NCI-H1048 (cell line): ENCODE measurements at places on chromosomes 16 and 17.
A peak's percentile ranks its signal among the peaks of the same experiment; 100 is the strongest.

GRCh38 chr16:81067166-81067565, 9.9 kb downstream of the C16orf46 start:
- DNase-seq = no peak

GRCh38 chr16:75624921-75625334, 1.8 kb upstream of the ADAT1 start:
- DNase-seq = no peak

GRCh38 chr17:17256316-17256715, 19.3 kb upstream of the FLCN start:
- DNase-seq = no peak

DNA sequence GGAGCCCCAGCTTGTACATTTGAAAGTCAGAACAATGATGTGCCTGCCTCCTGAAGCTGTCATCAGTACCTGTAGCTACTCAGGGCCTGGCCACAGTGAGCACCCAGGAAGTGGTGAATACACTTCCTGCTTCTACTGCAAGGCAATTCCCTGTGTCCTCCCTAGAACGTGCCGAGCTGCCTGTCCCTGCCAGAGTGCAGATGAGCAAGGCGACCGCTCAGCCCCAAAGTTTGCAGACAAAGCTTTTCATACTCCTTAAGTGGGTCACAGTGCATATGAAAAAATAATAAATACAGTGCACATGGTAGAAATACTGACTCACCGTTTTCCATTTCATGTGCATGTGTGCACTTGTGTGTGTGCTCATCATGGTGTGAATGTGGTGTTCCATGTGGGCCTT, 77.3 kb downstream of the MPRIP start:
- no peak for DNase-seq

- no peak for DNase-seq
Measured at GRCh38 chr17:2067608-2068024, 12.7 kb downstream of the HIC1 start.

DNA sequence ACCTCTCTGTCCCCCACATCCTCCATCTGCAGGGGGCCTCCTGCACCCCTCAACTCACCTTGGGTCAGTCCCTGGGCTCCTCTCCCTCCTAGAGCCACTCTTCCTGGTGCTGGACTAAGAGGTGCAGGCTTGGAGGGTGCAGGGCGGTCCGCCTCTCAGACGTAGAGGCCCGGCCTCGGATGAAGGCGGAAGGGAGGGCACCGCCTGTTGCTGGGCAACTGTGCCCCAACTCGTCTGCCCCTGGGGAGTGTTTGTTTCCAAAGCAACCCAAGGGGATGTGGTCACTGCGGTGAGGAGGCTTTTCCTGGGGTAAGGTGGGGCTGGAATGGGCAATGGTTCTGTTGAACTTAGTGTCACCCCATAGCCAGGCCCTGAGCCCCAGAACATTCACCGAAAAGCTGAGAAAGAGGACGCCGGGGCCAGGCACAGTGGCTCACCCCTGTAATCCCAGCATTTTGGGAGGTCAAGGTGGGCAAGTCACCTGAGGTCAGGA, at the start of gene C16orf54:
Gene C16orf54 (minus strand): TSS at position 138 of the 493 bp plus-strand sequence. CDS start 1,039 bp downstream, outside the sequence.
- no peak for DNase-seq

DNA sequence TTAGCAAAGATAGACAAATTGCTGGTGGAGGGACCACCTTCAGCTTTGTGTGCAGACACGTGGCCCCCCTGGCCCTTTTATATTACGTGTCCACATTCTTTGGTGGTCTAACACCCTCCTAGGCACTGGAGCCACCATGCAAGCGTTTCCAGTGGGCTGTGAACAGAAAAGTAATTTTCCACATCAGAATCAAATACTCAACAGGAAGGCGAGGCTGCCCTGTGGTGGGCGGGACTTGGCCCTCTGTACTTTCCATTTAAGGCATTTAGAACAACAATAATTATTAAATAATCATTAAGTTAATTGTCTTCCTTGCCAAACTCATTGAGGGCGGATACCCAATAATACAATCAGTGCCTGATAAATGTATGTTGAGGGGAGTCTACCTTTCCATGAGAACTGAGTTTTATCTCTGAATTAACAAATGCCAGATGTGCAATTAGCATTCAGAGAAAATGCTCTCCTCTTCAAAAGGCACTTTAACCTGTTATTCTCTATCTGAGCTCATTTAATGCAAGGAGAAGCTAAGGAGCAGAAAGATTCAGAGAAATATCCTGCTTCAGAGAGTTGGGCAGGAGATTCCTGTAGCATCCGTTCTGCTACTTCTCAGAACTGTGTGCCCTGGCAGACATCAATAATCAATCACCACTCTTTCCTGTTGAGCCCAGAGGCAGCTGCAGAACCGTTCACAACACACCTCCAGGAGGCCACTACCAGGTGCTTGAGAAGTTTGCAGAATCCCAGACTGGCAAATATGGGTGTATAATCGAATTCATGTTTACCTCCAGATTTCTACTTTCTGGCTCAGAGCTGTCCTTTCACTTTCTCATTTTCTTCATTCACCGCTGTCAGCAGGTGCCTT, 109.4 kb downstream of the CMIP start:
- no peak for DNase-seq

DNA sequence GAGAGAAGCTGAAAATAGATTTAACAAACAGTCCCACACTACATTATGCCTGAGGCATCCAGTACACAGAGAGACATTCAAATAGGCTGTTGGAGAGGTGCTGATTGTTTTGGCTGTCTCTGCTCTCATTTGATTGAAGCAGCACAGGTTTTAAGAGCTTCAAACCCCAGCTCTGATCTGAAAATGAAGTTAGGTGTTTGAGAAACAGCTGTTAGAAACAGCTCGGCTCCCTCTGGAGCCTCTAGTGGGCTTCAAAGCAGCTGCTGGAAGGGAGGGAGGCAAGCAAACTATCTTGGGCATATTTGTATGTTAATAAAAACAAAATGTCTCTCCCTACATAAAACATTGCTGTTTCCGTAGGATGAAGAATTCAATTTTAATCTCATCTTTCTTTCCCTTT, 607.3 kb upstream of the GOT2 start:
- no peak for DNase-seq

DNA sequence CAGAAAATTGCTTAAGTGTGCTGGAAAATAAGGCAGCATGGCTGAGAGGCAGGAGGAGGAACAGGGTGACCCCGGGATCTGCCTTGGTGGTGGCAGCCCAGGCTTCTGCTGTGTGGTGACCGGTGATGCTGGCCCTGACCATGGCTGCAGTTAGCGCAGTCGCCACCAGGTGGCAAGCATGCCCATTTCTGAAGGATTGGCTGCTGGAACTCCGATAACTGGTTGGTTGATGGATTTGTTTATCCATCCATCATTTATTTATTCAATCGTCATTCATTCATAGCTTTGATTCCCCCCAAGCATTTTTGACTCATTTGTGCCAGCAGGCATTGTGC, 29.1 kb upstream of the ITGA3 start:
- no peak for DNase-seq

DNA sequence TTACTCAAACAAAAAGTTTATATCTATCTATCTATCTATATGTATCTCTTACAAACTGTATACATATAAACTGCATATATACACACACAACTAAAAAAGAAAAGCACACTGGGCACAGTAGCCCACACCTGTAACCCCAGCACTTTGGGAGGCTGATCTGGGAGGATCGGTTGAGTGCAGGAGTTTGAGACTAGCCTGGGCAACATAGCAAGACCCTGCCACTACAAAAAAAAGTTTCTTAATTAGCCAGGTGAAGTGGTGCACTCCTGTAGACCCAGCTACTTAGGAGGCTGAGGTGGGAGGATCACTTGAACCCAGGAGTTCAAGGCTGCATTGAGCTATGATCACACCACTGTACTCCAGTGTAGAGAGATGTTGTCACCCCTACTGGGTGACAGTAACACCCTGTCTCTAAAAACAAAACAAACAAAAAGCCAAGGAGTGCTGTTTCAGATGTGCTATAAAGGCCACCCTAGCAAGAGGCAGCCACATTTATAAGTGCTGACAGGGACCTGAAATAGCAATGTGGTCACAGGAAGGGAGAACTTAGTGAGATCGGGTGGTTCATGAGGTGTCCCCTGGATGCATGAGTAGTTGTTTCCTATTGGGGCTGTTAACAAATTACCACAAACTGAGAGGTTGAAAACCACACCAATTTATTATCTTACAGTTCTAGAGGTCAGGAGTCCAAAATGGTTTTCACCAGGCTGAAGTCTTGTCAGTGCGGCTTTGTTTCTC, 4.8 kb downstream of the CD2BP2 start:
- DNase-seq = no peak

- DNase-seq = no peak
Measured at GRCh38 chr16:73033271-73033998, 14.5 kb downstream of the ZFHX3 start.

GRCh38 chr16:6081320-6081976, 983.9 kb upstream of the EEF2KMT start:
- no peak for DNase-seq

DNA sequence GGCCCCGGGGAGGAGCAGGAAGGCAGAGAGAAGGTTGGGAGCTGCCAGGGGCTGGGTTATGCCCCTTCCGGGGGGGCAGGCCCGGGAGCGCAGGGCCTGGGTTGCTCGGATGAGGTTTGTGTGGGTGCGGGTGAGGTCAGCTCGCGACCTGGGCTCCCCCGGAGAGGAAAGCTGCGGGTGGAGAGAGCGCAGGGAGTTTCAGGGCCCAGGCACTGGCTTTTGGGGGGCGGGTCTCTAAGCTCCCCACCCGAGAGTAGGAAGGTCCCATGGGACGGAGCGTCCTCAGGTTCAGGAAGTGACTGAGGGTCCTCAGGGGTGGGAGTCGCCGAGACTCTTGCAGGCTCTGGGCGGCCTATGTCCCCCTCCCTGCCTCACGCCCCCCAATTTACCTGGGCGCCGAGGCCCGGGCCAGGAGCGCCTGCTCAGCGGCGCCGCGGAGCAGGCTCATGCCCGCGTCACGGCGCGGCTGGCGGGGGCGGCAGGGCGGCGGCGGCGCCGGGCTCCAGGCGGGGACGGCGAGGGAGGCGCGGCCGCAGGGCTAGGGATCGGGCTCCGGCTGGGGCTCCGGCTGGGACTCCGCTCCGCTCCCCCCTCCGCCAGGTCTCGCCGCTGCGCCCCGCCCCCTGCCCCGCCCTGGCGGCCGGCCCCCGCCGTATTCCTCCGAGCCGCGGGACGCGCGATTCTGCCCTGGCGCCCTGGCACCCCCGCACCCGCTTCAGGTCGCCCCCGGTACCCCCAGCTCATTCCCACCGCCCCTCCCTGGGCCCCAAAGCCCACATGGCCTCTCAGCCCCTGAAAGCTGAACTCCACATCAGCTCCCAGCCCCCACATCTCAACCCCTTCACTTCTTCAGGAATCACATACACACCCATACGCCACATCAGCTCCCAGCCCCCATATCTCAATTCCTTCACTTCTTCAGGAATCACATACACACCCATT, at the start of gene DOK4:
Gene DOK4 (minus strand): TSS at position 578 of the 942 bp plus-strand sequence. CDS start 6,986 bp downstream, outside the sequence.
- peak; percentile 2 for DNase-seq

DNA sequence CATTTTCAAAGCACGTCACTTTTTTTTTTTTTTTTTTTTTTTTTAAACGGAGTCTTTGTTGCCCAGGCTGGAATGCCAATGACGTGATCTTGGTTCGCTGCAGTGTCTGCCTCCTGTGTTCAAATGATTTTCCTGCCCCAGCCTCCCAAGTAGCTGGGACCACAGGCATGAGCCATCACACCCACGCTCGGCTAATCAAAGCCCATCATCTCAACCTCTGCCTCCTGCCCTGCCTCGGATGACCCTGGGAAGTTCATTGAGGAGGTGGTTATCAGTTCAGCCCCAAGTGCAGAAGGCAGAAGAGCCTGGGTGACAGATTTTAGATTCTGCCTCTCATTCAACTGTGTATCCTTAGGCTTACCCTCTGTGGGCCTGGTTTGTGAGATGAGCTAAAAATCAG, 484.9 kb upstream of the EEF2KMT start:
- DNase-seq = no peak

DNA sequence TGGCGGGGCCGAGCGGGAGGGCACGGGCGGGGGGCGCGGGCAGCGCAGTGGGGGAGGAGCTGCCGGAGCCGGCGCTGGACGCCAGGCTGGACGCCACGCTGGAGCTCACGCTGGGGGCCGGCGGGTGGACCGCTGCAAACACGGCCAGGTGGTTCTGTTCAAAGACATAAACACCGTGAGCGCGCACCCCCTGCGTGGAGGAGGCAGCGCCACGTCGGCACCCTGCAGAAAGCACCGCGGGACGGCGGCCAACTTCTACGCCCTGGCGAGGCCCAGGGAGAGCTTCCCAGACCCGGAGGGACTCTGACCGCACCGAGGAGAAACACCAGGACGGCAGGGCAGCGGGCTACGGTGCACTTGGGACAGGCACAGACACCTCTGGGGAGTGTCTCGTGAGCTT, 29.3 kb downstream of the UNKL start:
- no peak for DNase-seq

GRCh38 chr17:77512062-77512946, 371.5 kb downstream of the SEC14L1 start:
- DNase-seq = no peak

- DNase-seq = no peak
Measured at GRCh38 chr16:81006211-81006812, 373 bp downstream of the CMC2 start.

GRCh38 chr16:79954921-79955705, 354.6 kb upstream of the MAF start:
- no peak for DNase-seq

DNA sequence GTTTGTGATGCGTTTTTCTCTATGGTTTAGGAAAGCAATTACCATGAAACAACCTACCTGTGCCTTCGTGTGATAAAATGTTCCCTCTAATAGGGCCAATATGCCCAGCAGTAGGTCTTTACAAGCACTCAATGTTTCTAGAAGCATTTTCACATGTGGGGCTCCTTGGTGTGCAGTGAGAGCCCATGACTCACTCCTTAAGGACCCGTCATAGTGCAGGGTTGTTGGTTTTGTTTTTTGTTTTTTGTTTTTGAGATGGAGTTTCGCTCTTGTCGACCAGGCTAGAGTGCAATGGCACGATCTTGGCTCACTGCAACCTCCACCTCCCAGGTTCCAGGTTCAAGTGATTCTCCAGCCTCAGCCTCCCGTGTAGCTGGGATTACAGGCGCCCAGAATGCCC, 31.1 kb upstream of the ZFP90 start:
- no peak for DNase-seq

DNA sequence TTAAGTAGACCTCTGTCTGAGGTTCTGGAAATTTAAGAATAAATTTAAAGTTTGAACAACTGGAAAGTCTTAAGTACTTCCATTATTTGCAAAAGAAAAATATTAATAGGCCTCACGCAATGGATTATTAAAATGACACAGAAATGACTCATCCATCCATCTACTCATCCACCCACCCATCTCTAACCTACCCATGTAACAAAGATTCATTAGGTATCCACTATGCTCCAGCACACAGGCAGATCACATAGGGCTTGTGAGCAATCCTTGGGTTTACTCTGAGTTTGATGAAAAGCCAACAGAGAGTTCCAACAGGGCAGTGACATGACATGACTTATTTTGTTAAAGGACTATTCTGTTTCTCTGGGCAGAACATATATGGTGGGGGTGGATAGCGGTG, 93.3 kb downstream of the HELZ start:
- DNase-seq = no peak

DNA sequence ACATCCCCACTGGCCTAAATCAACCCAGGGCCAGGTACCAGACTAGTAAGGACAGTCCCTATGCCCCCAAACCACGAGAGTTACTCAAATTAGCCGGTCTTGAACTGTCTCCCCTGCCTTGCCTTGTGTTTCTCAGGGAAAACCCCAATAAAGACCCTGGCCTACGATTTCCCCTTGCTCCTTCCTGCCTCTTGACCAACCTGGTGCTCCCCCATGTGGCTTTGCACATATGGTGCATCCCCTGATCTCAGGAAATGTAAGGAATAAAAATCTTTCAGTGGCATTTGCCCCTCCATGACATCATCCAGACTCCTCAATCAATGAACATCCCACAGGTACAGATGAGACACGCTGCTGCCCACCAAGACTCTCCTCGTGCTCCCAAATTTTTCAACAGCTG, 87.9 kb downstream of the ZNF18 start:
- DNase-seq = no peak
